ENCODE measurements at places on chromosomes 2 and 18.

DNA sequence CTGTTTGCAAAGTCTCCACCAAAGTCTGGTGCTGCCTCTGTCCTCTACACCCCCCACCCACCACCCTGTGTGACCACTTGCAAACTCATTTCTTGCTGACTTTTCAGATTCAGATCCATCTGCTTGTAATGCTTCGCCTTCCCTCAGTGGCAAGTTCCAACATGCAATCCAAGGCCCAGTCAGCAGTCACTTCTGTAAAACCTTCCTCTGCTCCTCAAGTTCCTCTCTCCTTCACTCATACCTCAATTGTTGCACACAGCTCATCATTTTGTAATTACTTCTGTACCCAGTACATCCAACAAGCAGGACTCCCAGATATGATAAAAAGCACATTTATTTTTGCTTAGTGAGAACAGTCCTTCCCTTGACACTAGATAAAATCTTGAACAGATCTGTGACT lies 6.5 kb upstream of the LOXHD1 start:
- DNase-seq: no peak

- no peak for DNase-seq
Measured at GRCh38 chr2:122319539-122320132, 564.2 kb downstream of the TSN start.

DNA sequence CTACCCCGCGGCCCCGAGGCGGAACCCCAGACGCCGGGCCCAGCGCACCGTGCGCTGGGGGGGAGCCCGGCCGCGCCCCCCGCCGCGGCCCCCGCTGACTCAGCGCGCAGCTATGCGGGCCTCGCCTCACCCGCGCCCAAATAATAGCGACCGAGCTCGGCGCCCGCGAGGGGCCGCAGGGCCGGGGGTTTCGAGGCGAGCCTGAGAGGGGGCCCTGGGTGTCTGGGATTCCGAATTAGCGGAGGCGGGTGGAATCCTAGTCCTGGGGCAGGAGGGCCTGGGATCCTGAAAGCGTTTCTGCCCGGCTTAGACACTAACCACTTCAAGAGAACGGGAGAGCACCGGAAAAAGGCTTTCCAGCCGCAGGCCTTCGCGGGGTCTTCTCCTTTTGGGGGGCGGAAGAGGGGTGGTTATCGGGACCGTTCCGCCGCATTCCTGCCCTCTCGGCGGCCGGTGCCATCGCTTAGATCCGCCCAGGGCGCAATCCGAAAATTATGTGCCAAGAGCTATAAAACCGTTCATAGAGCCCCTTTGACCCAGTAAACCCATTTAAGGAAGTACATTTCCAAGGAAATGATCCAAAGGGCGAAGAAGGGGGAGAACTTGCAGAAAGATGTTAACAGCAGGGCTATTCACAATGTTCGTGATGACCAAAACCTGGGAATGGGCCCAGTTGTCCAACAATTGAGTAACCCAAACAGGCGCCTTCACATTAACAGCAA lies 681 bp upstream of the ROCK2 start:
- peak; percentile 73 for DNase-seq

DNA sequence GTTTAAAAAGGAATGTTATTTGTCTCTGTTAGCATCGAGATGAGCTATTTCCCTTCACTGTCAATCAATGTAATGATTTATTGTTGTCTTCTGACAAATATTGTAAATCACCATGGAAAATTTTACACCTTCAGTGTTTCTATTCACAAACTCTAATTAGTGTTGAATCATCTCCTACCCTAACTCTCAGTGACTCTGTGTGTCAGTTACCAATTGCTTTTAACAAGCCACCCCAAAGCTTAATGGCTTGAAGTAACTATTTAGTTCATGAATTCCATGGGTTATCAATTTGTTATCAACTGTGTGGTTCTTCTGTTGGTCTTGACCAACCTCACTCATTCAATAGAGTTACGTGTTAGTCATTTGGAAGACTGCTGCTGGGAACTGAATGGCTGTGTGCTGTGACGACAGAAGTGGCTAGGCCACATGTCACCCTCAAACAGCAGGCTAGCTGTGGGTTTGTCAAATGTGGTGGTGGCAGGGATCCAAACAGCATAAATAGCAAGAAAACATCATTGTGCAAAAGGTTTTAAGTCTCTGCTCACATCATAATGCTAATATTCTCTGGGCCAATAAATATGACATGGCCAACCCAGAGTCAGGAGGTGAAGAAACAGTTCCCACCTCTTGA lies 910.8 kb upstream of the CDH2 start:
- no peak for DNase-seq

GRCh38 chr2:222671259-222672067 lies at the start of gene MOGAT1:
MOGAT1 (plus strand) TSS chr2:222671658; CDS start chr2:222671786, 128 bp downstream.
- no peak for DNase-seq

- no peak for DNase-seq
Measured at GRCh38 chr2:61951881-61952280, 46.4 kb downstream of the COMMD1 start.

Measured in skeletal muscle cell (primary cell).